ENCODE measurements at places on chromosomes 13 and 19. TPM values are rescaled to one million over a fixed set of nuclear protein-coding genes. Genes with fewer than 3 reads are reported as not detected.

DLEU7 gene
- total RNA-seq = not detected

- DNase-seq = no peak
Measured at GRCh38 chr13:96431044-96431581, 341.2 kb downstream of the HS6ST3 start.

- no peak for DNase-seq
Measured at GRCh38 chr13:114194853-114195252, 15.8 kb downstream of the CFAP97D2 start.

DNA sequence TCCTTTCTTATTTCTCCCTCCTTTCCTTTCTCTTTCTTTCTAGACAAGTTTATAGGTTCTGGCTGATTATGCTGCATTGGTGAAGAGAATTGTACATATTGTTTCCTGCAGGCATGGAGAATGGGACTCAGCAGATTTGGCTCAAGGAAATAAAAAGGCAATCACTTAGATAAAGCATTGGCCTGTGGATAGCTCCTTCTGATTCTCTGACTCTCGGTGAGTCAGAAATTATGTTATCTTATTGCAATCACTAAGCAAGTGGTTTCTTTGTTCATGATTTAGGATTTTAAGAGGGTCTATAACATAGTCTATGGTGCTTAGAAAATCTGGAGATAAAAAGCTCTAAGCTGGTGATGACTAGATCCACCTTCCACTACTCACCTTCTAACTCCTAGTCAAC is 54.0 kb upstream of the POSTN start:
- DNase-seq = no peak

DNA sequence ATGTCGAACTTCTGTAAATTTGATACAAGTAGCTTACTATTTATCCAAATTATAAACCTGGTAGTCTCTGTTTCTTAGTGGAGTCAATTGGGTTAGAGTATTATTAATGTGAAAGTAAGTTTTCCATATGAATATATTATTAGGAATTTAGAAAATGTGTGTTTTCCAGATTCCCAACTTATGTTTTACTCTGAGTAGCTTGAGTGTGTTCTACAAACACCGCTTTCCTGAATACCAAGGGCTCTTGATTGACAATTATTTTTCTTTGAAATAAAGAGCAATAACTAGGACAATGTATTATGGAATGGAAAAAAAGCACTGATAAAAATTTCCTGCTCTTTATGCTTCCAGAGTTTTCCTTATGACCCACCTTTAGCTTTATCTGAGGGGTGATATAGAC is 233.6 kb downstream of the POSTN start:
- DNase-seq = no peak

ZNF177 gene
- 8.7 TPM for total RNA-seq

DNA sequence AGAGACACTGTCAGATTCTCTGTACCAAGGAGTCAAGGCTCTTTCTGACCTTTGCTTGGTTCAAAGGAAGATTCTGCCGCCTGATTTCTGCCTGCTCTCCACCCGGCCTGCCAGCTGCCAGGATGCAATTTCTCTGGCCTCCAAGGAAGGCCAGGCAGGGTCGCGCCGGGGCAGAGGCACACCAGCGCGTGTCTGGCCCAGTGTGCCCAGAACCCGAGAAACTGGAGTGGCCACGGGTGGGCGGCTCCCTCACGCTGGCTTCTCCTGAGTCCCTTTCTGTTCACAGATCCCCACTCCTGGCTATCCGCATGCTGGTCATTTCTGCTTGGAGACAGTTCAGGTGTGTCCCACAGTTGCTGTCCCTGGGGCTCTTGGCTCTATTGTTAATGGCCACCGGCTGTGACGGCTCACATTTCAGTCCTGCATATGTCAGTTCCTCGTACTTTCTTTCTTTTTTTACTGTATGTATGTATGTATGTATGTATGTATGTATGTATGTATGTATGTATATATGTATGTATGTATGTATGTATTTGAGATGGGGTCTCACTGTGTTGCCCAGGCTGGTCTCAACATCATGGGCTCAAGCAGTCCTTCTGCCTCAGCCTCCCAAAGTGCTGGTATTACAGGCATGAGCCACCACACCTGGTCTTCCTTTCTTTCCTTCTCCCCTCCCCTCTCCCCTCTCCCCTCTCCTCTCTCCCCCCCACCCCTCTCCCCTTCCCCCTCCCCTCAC is 16.9 kb downstream of the TMPRSS9 start:
- DNase-seq = no peak

DNA sequence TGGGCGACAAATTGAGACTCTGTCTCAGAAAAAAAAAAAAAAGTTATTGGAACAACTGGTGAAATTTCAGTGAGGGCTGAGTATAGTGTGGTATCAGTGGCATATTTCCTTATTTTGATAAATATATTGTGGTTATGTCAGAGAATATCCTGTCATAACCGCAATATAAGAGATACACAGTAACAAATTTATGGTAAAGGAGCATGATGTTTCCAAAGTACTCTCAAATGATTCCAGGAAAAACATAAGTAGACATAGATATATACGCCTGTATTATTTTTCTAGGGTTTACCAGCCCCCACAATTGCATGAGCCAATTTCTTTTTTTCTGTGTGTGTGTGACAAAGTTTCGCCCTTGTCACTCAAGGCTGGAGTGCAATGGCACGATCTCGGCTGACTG is 5.7 kb upstream of the C5AR1 start:
- DNase-seq = no peak

DNA sequence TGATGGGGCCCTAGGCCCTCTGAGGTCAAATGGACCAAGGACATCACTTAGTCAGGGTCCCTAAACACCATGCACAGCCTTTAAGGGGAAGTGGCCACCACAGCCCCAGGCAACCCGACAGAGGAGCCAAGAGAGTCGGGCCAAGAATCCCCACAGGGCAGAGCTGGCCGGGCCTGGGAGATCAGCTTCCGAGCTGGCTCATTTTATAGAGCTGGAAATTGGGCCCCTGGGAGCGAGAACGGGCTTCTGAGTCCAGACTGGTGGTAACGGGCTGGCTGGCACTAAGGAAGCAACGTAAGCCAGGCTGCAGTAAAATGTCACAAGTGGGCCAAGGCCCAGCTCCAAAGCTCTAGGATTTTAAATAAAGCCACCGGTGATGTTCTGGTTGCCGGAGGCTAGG is 51.1 kb downstream of the HSPH1 start:
- no peak for DNase-seq

DNA sequence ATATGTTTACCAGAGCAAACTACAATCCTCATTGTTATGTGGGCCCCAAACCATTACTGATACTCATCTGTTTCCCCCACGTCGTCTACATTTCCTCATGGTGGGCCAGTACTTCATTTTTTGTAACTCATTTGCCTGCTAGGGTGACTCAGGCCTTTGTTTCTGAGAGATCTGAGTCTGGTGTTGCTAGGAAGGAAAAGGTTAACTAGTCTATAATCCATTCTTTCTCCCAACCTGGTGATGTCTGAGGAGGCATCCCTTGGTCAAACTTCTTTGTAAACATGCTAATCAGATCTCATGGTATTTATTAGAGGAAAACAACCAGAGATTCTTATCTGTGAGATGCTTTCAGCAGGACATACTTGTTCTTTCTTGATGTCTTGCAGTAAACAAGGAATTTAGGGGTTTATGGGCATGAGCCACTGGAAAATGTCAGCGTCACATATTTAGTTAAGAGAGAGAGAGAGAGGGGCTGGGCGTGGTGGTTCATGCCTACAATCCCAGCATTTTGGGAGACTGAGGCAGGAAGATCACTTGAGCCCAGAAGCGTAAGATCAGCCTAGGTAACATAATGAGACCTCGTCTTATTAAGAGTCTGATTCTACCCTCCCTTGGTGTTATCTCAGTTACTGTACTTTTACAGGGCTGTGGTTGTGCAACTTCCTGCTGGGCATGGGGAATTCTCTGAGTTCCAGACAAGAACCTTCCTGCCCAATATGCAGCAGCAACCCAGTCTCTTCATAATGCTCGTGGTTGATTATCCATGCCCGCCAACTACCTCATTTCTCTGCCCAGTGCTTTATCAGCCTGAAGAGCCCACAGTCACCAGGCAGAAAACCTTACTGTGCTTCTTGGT is 9.7 kb upstream of the DPRX start:
- no peak for DNase-seq

GRCh38 chr19:5514001-5514400 is 53.8 kb downstream of the TINCR start:
- DNase-seq = no peak

FGF21 gene
- not detected for total RNA-seq

Measured in uterus (tissue), 4 donors.